ENCODE measurements at places on chromosomes 7 and 10.

- DNase-seq, result no peak
Measured at GRCh38 chr7:133117452-133117851, 35.6 kb upstream of the CHCHD3 start.

GRCh38 chr10:61642676-61643075 lies 20.1 kb upstream of the CABCOCO1 start:
- no peak for DNase-seq

DNA sequence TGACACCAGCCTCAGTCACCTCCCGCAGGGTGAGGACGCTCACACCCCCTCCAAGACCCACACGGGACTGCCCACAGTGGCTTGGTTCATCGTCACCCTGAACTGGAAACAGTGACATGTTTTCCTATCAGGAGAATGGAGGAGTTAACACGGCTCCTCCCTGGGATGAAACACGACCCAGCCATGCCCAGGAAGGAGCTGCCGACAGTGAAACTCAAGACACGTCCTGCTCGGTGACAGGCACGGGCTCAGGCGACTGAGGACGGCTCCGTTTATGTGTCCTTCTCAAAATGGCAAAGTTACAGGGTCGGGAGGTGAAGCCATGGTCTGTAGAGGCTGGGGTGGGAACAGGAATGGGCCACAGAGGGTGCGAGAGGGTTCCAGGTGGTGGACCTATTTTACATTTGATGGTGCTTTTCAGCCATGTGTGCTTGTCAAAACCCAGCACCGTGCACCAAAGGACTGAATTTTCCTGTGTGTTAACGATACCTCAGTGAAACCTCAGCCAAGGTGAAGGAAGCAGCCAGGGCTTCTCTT lies 272.4 kb downstream of the ADARB2 start:
- DNase-seq, result no peak

- DNase-seq, result no peak
Measured at GRCh38 chr7:85000735-85001350, 186.0 kb downstream of the SEMA3D start.

DNA sequence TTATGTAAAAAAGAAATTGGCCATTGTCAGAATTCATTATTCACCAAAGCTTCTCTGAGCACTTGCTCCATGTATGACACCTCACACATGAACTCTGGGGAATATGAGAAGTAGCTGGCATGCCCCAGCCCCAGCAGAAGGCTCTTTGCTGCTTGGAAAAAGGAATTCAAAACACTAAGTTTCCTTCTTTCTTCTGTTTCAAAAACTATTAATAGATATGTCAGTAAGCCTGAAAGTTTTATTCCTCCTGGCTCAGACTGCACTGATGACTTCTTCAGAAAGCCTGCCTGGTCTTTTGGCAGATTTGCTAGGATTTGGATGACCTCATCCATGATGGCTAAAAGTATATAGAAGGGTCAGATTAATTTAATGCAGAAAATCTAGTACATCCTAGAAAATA lies 511.0 kb downstream of the GFRA1 start:
- DNase-seq, result no peak

DNA sequence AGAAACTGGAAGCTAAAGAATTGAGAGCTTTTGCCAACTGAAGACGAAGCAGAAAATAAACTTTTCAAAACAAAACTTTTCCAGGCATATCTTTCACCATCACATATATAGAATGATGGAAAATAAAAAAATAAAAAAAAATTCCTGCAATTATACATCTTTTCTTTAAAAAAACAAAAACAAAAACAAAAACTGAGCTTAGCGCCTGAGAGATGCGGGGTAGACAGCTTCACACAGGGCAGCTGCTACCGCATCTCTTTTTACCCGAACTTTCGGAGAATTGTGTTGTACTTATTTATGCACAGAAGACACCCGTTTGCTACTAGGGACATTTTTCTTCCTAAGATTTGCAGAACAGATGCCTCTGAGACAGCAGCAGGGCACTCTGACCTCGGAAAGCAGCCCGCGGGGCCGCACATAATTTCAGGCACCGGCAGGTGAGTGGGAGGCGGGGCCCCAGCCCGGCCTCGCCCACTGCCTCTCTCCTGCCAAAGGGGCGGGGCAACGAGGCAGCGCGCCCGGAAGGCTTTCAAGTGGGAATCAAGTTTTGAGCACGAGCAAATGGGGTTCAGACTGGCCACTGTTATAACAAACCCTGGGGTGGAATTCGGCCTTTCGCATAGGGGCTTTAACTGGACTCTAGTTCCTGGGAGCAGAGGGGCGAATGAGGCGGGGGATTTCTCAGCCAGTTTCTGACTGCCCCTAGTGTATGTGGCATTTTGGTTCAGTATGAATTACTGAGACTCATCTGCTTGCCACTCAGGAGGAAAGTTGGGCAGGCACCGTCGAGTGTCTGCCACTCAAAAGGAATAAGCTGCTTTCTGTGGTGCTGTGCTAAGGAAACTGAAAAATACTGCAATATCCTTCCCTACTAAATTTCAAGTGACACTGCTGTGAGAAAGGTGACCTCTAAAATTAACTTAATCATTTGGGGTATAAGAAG lies 18.5 kb upstream of the FAM133B start:
- DNase-seq, result no peak

DNA sequence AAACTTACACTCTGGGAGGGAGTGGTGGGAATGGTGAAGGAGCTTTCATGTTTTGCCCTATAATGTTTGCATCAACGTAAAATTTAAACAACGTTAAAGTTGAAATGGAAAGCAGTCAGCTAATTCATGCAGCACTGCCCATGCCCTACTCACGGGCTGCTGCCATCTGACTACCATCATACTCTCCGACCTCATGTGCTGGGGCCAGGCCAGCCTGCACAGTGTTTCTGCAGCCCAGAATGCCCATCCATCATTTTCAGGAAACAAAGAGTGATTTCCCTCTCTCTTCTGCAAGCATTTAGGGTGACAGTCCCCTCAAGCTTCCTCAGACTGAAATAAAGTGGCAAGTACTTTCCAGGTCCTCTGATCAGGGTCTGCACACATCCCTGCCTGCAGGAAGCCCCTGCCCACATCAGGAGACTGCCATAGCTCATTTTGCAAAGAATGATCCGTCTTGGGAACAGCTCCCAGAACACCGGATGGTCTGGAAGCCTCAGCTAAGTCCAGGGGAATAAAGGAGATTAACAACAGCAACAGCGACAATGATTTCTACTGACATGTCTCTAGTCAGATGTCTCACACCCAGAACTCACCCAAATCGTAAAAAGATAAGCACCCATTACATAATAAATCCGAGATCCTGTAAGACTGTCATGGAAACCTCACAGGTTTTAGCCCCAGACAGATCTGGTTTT lies 40.3 kb downstream of the ARHGAP22 start:
- no peak for DNase-seq

- peak; percentile 26 for DNase-seq
Measured at GRCh38 chr7:8131694-8132605, 130.0 kb downstream of the ICA1 start.

DNA sequence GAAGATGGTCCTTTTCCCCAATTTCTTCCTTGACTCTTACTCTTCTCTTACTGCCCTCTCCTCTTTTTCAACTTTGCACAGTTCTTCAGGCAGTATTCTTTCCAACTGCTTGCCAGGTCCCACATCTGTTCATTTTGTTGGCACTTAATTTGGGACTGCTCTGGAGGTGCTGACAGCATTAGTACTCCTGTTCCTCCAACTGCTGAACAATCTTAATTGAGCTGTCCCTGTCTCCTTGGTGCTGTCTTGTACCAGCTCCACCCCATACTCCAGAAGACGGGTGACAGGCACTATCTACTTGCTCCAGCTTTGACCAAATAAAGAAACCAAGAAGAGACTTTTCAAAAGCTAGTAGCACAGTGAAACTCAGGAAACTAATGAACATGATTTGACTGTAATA lies 160.0 kb downstream of the PDE1C start:
- DNase-seq, result no peak

GRCh38 chr10:76168437-76168836 lies 737.0 kb downstream of the LRMDA start:
- DNase-seq, result no peak

DNA sequence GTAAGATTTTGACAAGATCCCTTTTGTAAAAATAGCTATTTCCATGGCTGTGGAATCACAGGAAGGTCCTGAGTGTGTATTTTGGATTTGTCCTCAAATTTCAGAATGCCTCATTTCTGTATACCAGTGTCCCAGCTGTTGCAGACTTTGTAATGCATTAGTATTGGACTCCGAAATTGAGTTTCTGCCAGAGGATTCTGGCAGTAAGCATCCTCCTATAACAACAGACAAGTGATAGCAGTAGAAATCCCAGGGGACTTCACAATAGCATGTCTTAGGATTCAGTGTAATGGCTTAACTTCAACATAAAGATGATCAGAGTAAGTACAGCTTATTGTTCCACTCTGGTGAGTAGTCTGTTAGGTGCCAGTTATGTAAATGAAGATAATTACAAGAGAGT lies 104.6 kb downstream of the FOXP2 start:
- DNase-seq, result no peak

- no peak for DNase-seq
Measured at GRCh38 chr7:88268051-88268450, 38.6 kb downstream of the STEAP4 start.

DNA sequence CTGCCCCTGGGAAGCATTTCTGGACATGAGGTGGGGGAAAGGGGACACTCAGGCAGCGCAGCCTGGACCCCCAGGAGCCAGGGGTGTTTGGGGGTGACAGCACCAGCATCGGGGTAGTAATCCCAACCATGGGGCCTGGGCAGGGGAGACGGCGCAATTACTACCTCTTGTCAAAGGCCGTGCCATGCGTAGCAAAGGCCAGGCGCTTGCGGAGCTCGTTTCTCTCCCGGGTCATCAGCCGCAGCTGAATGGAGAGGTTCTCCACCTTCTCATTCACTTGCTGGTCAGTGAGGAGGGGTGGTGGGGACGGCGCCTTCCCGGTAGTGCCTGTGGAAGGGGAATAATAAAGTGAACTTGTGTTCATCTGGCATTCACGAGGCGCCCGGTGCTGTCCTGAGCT lies 70.0 kb downstream of the DLG5 start:
- DNase-seq, result no peak

DNA sequence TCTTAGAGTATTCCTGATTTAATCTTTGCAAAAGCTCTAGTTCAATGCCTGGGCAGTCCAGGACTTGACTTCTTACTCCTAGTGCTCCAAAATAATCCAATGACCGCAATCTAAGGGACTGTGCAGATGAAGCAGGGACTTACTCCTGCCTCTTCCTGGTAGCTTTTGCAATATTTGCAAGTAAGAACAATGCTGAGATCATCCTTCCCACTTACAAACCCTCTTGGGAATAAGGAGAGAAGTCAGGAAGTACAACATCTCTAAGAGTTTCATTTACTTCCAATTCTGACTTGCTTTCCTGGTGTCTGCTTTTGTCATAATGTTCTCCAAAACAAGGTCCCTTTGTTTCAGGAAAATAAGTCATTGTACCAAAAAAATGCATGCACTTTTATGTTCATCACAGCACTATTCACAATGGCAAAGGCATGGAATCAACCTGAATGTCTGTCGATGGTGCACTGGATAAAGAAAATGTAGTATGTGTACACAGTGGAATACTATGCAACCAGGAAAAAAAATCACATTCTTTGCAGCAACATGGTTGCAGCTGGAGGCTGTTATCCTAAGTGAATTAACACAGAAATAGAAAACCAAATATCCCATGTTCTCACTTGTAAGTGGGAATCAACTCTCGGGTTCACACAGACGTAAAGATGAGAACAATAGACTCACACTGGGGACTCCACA lies 7.1 kb upstream of the KCNMA1 start:
- no peak for DNase-seq

GRCh38 chr7:139746652-139747051 lies 31.1 kb downstream of the HIPK2 start:
- no peak for DNase-seq

DNA sequence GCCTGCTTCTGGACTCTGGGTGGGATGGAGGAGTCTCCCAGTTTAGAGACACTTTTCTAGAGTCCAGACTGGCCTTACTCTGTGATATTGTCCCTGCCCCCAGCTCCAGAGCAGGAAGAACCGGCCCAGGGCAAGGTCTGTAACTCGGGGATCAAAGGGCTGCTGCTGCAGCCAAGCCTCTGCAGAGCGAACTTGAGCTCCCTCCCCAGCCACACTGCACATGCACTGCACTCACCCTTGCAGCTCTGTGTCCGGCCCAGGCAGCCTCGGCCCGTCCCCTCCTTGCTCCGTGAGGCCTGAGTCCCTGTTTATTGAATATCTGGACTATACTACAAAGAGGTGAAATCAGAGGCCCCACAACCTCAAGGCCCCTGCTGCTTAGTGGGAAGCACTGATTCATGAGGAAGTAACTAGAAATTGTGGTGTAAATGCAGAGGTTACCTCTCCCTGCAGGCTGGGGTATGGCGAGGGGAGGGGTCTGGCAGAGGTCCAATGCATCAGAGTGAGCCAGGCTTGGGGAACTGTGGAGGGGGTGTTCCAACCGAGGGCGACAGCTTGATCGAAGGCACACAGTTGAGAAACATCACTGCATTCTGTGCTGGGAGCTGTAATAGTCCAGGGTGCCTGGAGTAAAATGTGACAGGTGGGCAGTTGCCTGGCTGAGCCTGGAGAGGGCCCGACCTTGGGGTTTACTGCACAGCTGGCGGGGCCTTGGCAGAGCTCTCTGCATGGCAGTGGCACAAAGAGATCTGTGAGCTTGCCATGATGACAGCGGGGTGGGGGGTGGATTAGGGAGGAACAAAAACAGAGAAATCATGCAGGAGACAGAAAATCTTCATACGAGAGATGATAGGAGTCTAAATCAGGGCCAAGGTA lies 49.1 kb downstream of the AOC1 start:
- no peak for DNase-seq

- no peak for DNase-seq
Measured at GRCh38 chr10:90885176-90885575, 13.4 kb downstream of the RPP30 start.

DNA sequence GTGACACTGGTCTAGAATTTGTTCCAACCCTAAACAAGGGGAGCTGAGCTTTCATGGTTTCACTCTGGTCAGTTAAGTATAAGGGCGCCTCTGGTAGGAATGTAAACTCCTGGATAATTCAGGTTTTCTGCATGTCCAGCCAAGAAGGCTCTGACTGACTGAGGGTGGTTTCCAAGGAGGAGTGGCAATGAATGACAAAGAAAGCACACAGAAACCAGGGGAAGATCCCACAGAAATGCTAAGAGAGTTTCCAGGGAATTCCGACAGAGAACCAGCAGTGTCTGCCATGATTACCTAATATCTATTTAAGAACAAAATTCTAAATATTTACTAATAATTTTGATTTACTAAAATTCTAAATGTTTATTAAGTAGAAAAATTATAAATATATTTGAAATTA lies 27.3 kb upstream of the NRG3 start:
- DNase-seq, result no peak

DNA sequence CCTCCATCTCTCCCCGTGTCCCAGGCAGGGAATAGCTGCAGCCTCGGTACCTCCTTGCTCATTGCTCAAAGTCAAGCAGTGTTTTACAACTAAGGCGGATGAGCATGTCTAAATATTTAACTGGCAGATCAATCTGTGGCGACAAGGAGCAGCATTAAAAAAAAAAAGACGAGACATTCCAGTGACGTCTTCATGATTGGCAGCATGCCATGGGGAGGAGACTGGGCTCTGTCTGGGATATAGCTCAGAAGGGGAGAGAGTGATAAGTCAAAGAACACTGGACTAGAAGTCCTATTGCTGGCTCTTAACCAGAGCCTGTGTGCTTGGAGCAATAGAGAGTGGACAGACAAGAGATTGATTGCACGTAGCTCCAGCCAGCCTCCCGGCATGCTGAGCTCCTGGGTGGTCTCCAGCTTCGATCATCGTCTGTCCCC lies 287.5 kb upstream of the PODXL start:
- DNase-seq, result no peak

GRCh38 chr10:18260310-18260922 lies 120.2 kb downstream of the CACNB2 start:
- no peak for DNase-seq

Measured in CD8-positive, alpha-beta memory T cell (primary cell).